Activated CD4-positive, alpha-beta T cell treated with anti-CD3 and anti-CD28 coated beads, Interleukin-2, amount 10 ng/mL, durations not matched to agents 7 days and 5 days (primary cell): ENCODE measurements at places on chromosomes 4 and X. TPM values are rescaled to one million over a fixed set of nuclear protein-coding genes. Genes with fewer than 3 reads are reported as not detected.

The MGAT4D gene
- not detected for total RNA-seq

The DDIT4L gene
- not detected for total RNA-seq

The NLGN3 gene
- 0.98 TPM for total RNA-seq

- DNase-seq, result no peak
Observed at GRCh38 chr4:181659202-181659601, 584.0 kb upstream of the TENM3 start.

- no peak for DNase-seq
Observed at GRCh38 chrX:78540171-78540570, 119.0 kb downstream of the RTL3 start.
